ENCODE measurements at places on chromosomes 3 and 15. TPM values are rescaled to one million over a fixed set of nuclear protein-coding genes. Genes with fewer than 3 reads are reported as not detected.
A peak's percentile ranks its signal among the peaks of the same experiment; 100 is the strongest.

DNA sequence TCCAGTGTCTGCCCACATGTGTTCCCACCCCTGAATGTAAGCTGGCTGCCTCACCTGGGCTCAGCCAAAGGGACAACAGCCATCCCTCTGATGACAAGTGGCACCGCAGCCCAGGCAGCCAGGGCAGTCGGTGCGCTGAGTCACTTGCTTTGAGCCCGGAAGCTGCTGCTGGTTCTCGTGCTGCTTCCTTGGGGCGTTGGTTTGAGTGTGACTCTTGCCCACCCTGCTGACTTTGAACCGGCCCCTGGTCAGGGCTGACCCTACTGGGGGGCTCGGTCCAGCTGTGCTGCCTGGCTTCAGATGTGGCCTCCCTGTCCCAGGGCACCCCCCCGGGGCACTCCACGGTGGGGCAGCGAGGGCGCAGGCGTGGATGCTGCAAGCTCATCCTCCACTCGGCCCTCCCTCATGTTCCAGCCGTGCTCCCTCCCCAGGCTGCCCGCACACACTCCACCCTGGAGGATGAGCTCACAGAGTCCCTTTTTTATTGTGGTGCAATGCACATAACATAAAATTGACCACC lies 62.1 kb downstream of the EFCAB12 start:
- DNase-seq: no peak

- DNase-seq: no peak
These were observed 172.2 kb downstream of the SSR3 start for GRCh38 chr3:156382458-156383346.

DNA sequence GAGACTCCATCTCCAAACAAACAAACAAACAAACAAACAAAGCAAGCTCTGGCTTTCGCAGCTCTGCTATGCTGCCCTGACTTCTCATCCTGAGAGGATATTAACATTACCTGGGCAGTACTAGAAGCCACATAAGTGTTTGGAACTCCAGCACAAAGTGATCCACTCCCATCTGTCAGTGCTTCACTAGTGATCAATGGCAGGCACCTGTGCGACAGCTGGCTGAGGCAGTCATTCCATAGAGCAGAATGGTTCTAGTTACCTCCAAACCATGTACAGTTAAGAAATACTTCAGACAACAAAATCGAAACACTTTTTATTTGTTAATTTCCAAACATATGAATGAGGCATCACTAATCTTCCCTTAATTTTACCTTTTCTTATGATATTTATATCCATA lies 2.8 kb upstream of the MB21D2 start:
- no peak for DNase-seq

DNA sequence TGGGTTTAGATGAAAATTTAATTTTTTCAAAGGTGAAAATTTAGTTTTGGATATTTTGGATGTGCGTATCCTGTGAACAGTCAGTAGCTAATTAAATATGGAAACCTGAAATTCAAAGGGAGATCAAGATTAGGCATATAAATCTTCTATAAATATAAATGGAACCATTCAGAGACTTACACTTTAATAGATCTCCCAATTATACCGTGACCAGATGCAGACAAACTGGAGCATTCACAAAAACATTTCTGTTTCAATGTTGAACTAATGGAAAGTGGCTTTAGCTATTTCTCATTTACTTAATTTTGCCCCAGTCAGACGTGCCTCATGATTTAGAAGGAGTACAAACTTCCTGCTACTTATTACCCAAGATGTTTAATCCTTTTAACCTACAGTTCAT lies 29.1 kb upstream of the POU1F1 start:
- no peak for DNase-seq

DNA sequence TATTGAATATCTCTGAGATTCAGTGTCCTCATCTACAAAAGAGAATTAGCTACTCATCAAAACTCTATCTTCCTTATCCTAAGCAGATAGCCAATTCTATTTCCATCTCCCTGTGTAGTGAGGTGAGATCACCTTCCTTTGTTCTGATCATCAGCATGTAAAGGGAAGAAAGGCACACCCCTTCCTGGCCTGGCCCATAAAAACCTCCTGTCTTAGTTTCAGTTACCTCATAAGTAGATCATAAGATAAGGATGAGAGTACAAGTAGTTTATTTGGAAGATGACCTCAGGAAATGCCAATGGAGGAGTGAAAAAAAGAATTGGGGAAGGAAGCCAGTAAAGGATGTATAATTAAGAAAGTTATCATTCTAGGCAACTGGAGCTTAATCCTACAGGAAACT lies 114.5 kb upstream of the GADL1 start:
- no peak for DNase-seq

DNA sequence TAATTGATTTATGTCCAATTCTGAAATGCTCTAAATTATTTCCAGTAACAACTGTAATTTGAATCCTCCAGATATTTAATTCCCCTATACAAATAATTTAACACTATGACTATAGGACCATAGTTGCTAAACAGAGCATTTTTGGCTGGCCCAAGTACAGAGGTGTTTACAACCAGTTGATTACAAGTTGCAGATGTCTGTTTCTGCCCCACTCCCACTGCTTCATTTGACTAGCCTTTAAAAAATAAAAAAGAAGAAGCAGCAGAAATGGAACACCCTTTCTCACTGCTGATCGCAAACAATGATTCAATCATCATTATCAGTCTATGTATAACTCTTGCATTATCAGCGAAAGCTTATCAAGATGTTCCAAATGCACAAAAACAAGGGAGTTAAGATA lies 54.6 kb downstream of the SENP7 start:
- DNase-seq: no peak

DNA sequence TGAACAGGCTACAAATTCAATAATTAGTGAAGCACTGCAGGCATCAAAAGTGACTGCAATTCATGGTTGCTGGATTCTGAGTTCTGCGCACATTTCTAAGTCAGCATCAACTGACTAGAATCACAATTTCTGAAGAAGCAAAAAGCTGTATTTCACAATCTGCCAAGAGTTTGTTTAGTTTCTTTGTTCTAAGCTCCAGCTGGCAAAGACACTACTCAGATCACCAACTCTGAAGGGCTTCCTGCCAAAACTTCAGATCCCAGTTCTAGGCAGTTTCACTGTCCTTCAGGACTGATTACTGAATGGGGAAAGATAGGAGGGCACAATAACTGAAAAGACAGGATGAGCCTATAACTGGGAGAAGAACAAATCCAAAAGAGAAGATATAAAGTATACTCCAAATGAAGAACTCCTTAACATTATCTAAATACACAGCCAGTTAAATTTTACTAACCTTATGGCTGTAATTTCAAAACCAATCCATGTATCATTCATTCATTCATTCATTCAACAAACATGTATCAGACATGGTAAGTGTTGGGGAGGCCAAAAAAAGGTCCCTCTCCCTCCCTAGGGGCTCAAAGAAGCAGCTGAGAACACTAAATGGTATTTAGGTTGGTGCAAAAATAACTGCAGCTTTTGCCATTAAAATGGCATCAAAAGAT lies 17.1 kb downstream of the TJP1 start:
- no peak for DNase-seq

GRCh38 chr3:25894101-25894500 lies 104.2 kb downstream of the OXSM start:
- no peak for DNase-seq

DNA sequence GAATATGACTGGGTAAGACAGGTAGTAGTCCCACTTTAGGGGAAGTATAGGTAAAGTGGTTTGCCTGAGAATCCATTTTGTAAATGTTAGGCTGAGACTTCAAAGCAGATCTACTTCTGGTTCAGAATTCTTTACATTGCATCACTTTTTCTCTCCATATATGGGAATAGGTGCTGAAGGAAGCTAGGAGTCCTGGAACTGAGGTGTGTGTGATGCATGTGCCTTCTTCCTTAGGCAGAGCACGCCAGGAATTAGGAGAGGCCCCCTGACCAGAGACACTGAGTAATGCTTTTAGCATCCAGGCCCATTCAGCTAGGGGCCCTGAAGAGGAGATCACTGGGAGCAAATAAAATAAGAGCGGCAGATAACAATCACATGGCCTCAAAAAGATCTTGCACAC lies 69.2 kb upstream of the DCP1A start:
- DNase-seq: no peak

DNA sequence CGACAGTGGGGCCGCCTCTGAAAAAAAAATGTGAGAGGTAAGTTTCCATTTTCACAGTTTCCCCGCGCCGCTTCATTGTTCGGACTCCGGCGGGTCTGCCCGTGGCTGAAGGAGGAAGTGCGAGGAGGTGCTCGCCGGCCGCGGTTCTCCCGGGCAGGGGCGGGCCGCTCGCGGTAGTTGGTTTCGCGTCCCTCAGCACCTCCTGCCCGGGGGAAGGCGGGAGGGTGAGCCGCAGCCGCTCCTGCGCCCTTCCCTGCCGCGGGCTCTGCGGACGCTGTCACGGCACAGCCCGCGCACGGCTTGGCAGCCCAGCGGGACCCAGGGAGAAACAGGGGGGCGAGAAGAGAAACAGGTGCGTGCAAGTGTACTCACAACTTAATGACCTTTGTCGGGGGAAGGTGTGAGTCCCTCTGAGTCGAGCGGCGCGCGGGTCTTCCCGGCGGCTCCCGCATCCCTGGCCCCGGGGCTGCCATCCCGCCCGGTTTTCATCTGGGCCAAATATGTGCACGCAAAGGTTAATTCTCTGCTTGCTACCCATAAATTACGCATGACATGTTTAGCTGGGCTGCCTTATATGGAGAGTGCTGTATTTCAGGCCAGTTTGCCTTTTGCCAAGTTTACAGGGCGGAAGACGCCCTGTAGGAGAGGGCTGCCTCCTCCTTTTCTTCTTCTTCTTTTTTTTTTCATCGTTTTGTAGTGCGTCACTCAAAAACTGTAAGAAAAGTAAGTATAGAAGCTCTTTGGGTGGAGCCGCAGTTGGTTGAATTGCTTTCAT lies 514 bp downstream of the MBNL1 start:
- peak; percentile 94 for DNase-seq

DNA sequence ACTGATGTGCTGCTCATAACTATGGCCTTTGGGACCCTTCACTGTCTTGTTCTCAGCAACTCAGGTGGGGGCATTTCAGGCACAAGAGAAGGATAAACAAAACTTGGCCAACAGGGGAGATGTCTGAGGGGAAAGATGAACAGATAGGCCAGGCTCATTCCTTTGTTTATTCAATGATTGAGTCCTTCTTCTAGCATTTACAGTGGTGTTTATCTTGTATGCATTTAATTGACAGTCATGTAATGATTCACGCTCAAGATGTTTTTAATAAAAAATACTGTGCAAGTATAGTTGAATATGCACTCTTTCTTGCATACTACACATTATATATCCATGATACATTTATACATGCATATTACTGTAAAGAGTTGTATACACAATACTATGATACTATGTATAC lies 44.5 kb downstream of the RHCG start:
- DNase-seq: no peak

DNA sequence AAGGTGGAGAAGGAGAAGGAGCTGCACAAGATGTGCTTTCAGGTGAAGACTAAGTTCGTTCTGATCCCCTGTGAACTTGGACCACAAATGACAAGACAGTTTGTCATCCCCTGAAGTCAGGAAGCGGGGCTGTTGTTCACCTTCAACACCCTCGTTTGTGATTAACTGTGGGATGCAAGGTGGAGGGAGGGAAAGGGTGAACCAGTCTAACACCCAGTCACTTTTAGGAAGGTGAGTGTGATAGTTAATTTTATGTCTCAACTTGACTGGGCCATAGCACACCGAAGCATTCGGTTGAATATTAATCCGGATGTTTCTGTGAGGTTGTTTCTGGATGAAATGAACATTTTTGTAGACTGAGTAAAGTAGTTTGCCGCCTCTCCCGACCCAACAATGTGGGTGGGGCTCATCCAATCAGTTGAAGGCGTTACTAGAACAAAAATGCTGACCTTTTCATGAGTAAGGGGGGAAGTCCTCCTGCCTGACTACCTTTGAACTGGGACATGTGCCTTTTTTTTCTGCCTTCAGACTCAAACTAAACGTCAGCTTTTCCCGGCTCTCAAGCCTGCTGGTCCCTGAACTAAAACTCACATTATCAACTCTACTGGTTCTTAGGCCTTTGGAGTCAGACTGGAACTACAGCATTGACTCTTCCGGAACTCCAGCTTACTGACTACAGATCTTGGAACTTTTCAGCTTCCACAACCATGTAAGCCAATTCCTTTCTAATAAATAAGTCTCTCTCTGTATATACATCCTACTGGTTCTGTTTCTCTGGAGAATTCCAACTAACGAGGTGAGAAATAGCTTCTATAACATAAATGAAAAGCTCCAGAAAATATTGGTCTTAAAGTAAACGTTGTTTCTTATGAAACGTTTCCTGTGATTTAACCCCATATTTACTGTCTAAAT lies 264.0 kb upstream of the SLITRK3 start:
- DNase-seq: no peak

DNA sequence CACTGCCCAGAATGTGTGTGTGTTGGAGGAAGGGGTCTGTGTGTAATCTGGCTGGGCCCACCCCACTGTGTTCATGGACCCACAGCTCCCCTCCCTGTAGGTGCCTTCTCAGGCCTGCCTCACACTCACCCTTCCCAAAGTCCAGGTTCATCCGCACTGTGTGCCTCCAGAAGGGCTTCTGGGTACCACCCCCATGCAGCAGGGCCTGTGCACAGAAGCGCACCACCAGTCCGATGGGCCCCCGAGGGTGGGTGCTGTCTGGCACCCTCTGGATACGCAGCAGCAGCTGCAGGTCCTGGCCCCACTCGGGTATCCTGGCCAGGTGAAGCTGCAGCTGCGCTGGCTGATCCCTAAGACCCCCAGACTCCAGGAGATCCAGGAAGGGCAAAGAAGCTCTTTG lies 12.8 kb upstream of the TGM5 start:
- DNase-seq: no peak

DNA sequence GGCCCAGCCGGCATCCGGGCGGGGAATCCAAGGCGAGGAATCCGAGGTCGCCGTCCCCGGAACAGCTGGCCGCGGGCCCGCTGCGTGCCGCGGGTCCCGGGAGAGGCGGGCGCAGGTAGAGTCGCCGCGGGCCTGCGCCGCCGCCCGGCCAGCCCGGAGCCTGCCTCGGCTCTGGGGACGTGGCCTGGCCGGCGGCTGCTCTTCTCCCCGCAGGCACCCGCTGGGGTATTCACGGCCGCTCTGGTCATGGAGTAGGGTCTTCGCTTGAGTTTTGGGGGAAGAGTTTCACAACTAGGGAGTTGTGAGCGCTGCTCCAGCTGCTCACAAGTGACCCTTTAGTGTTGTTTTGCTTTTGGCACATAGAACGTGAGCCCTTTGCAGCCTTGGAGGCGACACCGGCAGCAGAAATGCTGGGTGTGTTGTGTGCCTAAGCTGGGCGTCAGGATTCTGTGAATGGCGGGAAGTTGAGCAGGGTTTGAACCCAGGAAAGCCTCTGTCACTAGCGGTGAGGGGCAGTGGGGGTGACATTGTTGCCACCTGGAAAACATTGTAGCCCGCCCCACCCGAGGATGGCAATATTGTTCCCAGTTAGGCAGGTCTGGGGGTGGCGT lies 4.0 kb downstream of the TRIM71 start:
- no peak for DNase-seq

GRCh38 chr3:196524527-196524926 lies 9.4 kb upstream of the SMCO1 start:
- no peak for DNase-seq

The VEPH1 gene
- total RNA-seq: 0.23 TPM

The IL5RA gene
- 1.2 TPM for total RNA-seq

The TGFBR2 gene
- total RNA-seq: 269 TPM

The PODXL2 gene
- 3.1 TPM for total RNA-seq

The SLC51A gene
- not detected for total RNA-seq

The SPATA12 gene
- not detected for total RNA-seq

The CELF6 gene
- 2.0 TPM for total RNA-seq

The VIPR1 gene
- total RNA-seq: 3.0 TPM

The FMN1 gene
- 10.9 TPM for total RNA-seq

The MGLL gene
- total RNA-seq: 73.9 TPM

Data from esophagus muscularis mucosa (tissue), 4 donors.